ENCODE measurements at places on chromosomes 5 and 9. TPM values are rescaled to one million over a fixed set of nuclear protein-coding genes. Genes with fewer than 3 reads are reported as not detected.

Gene PLEKHG4B
- 0.57 TPM for polyA plus RNA-seq

Gene CNTFR
- polyA plus RNA-seq = 0.09 TPM

Gene SPAAR
- polyA plus RNA-seq = not detected

Gene PCDH12
- polyA plus RNA-seq = not detected

Gene SPATA6L
- 1.6 TPM for polyA plus RNA-seq

Gene CDH6
- 0.25 TPM for polyA plus RNA-seq

Gene PCDHGC5
- polyA plus RNA-seq = 0.03 TPM

Gene IFNA13
- polyA plus RNA-seq = not detected

Gene FANCC
- 13.5 TPM for polyA plus RNA-seq

Gene CCDC192
- polyA plus RNA-seq = not detected

Gene SPATA31A3
- not detected for polyA plus RNA-seq

Gene ARHGEF39
- 19.5 TPM for polyA plus RNA-seq

Gene ENTPD8
- polyA plus RNA-seq = 0.41 TPM

Gene SAPCD2
- 13.1 TPM for polyA plus RNA-seq

Gene FOXD1
- 8.2 TPM for polyA plus RNA-seq

Gene CD14
- 2.0 TPM for polyA plus RNA-seq

Gene MPDZ
- 19.5 TPM for polyA plus RNA-seq

Gene C5orf46
- not detected for polyA plus RNA-seq

Gene CCNJL
- polyA plus RNA-seq = 7.4 TPM

Gene IL13
- not detected for polyA plus RNA-seq

All from A549 (cell line).